Prostate gland (tissue), 2 donors: ENCODE measurements at places on chromosomes 7 and 10. TPM values are rescaled to one million over a fixed set of nuclear protein-coding genes. Genes with fewer than 3 reads are reported as not detected.

The VAX1 gene
- not detected for total RNA-seq

The STEAP1B gene
- 6.4 TPM for total RNA-seq

The TSPAN12 gene
- 16.2 TPM for total RNA-seq

The PNLIP gene
- not detected for total RNA-seq

The KCNIP2 gene
- 2.6 TPM for total RNA-seq

The SORBS1 gene
- total RNA-seq, result 84.6 TPM

The CPN1 gene
- not detected for total RNA-seq

The KLF14 gene
- not detected for total RNA-seq

The TAS2R4 gene
- total RNA-seq, result 2.2 TPM

The CACNB2 gene
- total RNA-seq, result 17.4 TPM

The PRPS1L1 gene
- total RNA-seq, result 2.7 TPM

The FMC1 gene
- total RNA-seq, result 17.8 TPM

The SMO gene
- 32.9 TPM for total RNA-seq

DNA sequence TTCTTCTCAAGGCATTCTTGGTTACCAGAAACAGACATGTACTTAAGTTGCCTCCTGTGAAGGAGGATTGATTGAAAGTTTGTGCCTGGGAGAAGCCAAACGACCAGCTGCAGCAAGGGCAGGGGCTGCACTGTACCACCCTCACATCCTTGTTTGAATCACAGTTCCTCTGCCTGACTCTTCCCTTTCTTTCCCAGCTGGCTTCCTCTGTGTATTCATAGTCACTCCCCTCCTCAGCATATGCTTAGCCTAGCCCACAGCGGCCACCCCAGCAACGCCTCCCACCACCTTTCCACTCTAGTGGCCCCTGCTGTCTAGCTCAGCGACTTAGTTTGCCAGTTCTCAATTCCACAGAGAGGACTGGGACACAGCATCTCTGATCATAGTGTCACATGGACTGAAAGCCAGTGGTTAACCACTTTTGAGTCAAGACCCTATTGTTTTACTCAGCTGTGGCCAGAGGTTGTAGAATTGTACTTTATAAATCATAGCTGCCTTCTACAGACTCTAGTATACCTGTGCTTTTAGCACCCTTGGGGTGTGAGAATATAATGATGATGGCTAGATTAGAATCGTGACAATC lies 643.0 kb downstream of the SUGCT start:
- no peak for DNase-seq

GRCh38 chr7:28536259-28536658 lies 123.9 kb downstream of the CREB5 start:
- DNase-seq, result no peak

GRCh38 chr10:52071814-52072213 lies 242.3 kb upstream of the DKK1 start:
- no peak for DNase-seq

DNA sequence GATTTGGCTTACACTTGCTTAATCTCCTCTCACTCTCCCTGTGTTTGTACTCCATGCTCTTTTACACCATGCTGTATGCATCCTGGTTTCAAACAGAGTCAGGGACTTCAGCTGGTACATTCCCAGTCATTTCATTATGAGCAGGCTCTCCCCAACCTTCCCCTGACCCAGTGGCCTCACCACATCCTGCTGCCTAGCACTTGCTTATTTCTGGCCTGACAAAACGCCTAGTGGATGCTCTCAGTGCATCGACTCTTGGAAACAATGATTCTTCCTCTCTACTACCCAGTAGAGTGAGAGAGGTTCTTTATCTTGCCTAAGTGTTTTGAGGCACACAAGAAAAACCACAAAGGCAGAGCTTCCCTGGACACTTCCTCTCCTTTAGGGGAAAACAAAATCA lies 63.4 kb downstream of the CAV1 start:
- DNase-seq, result no peak

GRCh38 chr10:11563936-11564335 lies 47.5 kb downstream of the USP6NL start:
- no peak for DNase-seq

DNA sequence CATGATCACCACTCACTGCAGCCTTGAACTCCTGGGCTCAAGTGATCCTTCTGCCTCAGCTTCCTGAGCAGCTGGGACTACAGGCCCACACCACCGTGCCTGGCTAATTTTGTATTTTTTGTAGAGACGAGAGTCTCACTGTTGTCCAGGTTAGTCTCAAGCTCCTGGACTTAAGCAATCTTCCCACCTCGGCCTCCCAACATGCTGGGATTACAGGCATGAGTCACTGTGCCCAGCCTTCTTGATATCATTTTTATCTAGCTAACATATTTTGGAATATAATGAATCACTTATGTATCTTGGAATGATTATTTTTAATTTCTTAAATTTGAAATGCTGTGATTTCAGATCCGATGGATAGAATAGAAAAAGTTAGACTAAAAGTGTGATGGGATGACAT lies 18.4 kb downstream of the ARL4A start:
- no peak for DNase-seq

GRCh38 chr7:89200758-89201157 lies 405.2 kb upstream of the TEX47 start:
- DNase-seq, result no peak

GRCh38 chr7:129857313-129857712 lies 95.4 kb downstream of the UBE2H start:
- DNase-seq, result no peak

GRCh38 chr7:81883801-81884393 lies 114.0 kb upstream of the HGF start:
- DNase-seq, result no peak

- DNase-seq, result no peak
Observed at GRCh38 chr10:36788152-36788551, 337.2 kb upstream of the ANKRD30A start.

DNA sequence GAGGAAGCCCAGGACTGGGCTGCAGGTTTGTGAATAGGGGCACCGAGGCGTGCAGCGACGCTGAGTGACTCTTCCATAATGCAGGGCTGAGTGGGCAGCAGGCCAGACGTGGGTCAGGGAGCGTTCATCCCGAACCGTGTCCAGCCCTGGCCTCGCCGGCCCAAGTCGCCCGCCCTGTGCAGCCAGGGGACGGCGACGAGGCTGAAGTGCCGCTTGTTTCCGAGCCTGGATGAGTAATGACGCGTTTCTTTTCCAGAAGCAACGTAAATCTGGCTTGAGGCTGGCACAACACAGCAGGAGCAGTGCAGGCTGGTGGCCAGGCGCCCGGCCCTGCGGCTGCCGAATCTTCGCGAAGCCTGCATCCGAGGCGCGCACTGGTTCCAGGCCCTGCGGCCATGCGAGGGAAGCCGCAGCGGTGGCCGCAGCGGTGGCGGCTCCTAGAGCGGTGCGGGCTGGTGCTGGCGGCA lies 74.0 kb upstream of the SEC61G start:
- no peak for DNase-seq

DNA sequence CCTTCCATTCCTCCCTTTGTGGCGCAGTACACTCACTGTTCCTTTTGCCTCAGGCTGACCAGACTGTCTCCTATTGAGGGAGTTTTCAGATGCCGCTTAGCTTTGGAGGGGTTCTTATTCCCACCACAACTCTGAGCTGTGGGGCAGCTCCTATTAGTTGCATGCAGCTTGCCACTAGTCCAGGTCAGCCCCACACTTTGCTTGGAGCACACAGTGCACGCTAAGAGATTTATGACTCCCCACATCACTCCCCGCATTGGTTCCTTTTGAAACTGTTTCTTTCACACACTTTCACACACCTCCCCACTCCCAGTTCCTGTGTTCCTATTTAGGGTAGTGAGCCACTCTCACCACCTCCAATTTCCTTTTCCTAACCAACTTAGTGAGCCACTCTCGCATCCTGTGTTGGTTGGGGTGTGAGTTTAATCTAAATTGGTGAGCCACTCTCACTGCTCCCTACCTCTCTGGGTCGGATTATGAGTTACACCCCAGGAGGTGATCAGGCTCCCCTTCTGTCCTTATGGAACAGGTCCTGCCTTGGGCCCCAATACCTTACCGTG lies 10.4 kb upstream of the ZNF485 start:
- DNase-seq, result no peak

- no peak for DNase-seq
Observed at GRCh38 chr10:44970812-44971395, 7.7 kb downstream of the DEPP1 start.

DNA sequence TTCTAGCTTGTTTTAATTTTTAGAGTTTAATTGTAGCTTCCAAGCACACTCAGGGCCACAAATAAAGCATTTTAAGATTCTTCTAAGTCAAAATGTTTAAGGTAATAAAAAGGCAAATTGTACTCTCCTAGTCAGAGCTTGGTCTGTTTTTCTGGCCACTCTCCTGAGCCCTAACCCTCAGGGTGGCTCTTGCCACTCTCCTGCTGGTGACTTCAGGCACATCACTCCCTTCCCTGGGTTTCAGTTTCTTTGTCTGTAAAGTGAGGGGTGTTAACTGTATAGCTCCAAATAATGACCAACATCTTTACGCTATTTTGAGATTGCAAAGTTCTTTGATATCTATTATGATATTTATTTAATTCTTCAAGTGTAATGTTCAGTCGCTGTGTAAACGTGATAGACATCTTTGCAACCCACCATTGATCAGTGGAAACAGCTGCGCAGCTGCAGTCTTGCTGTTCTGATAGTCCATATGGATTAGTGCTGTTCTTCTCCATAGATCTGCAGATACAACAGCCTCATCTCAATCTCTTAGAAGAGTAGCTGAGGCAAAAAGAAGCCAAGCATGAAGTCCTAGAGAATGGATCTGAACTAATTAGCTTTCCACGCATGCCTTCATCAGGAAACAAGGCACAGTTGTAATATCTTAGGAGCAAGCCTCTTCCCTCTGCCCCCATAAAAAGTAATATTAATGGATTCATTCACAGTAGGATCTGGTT lies 189.9 kb downstream of the PLPP4 start:
- no peak for DNase-seq

- DNase-seq, result no peak
Observed at GRCh38 chr10:129547608-129548007, 80.6 kb downstream of the MGMT start.

GRCh38 chr7:136405931-136406777 lies 429.0 kb upstream of the MTPN start:
- peak; percentile 15 for DNase-seq

DNA sequence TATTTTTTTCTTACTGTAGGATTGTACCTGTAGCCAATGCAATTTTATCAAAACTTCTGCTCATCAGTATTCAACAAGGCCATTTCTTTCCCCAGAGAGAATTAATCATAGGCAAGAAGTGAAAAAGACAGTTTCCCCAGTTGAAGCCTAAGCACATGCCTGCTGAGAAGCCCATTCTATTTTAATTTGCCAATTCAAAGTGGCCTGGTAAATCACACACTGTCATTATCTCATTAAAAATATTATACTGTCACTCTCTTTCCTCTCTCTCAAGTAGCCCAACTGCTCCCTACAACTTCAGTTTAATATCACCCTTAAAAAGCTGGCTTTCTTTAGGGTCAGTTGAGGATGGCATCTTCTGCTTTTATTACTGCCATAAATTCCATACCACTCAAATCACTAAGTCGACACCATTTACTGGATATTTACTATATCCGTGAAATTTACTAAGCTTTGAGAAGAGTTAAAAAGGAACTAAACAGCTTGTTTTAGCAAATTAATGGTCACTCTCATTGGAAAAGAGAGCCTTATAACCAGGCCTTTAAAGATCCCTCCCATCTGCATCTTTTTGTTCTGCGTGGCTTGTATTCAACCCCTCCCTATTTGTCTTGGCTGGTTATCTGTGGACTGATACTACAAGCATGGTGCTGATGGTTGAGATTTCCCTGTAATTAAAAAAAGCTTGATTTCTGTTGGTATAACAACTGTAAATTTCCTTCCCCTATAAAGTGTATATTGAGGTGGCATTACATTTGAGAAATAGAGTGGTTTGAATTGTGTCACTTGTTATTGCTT lies 30.6 kb downstream of the COL28A1 start:
- no peak for DNase-seq

GRCh38 chr10:76729841-76730487 lies 907.6 kb downstream of the KCNMA1 start:
- no peak for DNase-seq

DNA sequence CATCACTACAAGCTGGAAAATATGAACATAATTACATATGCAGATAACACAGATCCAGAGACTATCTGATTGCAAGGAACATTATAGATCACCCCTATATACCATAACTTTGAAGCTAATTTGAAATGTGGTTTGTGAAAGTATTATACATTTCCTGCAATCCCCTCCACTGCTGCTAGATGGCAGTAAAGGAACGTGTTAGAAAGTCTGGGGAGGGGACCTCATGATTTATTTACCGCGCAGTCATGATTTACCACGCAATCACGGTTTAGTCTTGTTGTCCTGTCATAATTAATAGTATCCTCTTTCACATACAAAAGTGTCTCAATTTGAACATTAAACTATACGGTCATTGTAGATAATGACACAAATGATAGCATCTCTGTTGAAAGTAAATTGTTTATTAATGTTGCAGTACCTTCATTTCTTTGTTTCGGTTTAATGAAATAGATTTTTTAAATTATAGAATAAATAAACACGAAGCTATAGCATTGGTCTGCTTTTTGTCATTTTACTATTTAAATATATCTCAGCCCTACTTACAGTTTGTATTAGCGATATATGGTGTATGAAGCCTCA lies 145.3 kb upstream of the PRSS1 start:
- DNase-seq, result peak; percentile 23

DNA sequence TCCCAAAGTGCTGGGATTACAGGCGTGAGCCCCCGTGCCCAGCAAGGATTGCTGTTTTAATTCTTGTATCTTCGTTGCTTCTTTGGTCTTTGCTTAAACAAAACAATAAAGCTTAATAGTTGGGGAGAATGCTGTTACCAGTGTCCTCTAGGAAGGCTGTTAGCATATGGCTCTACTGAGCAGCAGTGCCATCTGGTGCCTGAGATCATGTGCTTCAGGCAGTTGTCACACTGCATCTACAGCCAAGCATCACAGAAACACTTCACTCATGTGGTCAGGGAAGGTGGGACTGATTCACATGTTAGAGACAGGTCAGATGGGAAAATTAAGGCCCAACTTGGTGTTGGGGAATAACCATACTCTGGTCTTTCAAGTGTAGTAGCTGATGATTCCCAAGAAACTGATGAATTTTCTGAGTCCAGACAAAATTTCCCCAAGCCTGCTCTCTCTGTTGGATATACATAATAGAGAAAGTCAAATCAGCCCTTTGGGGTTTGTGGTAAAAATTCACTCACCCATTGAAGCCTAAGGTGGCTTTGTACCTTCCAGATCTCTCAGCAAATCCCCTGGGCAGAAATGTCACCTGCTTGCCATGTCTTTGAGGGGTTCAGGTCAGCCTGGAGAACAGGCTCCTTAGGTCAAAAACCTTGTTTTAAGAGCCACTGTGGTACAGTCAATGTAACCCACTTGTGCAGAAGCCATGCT lies 28.4 kb downstream of the UBE2D4 start:
- no peak for DNase-seq

DNA sequence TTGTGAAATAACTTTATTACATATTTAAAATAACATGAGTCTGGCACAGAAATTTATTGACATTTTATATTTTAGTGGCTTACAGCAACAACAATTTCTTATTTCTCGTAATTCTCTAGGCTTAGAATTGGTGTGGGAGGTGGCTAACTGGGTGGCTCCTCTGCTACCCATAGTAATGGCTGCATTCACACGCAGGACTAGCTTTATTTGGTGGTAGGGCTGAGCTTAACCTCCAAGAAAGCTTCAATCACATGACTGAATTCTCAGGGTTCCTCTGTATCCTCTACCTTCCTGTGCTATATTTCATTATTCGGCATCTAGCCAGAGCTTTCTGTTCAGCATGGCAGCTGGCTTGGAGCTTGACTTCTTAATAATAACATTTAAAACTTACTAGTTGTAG lies 138.8 kb downstream of the ZWINT start:
- no peak for DNase-seq
